ENCODE measurements at places on chromosomes 12 and 14.
A peak's percentile ranks its signal among the peaks of the same experiment; 100 is the strongest.

DNA sequence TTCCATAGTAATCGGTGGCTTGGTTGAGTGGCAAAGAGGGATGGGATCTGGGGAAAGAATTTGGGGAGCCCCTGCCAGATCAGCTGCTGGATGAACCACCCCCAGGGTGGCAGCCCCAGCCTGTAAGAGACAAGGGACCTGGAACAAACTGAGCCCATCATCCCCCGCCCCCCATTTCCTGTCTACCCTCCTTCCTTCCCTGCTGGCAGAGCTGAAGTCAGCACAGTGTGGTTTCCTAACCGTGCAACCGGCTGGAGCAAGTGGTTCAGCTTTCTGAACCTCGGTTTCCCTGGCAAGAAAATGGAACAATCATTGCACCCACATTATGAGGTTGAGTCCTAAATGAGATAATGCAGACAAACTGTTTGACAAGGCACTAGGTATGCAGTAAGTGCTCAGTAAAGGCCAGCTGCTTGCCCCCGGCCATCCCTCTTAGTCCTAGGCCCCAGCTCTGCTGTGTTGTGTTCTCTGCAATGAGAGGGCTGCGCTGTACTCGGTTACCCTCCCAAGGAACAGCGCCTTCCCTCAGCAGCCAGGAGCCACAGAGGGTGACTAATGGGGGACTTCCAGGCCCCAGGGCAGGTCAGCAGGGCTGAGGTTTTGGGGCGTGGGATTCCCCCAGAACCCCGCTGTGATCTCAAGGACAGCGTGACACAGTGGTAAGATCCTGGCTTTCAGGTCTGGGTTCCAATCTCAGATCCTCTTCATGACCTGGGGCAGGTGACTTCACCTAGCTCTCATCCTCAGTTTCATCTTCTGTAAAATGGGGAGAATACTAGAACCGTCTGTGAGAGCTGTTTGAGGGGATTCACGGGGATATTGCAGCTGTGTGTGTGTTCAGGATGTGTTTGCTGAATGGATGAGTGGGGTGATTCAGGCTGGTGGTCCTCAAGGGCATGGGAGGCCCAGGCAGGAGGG lies 16.5 kb downstream of the SELPLG start:
- peak; percentile 74 for DNase-seq

- no peak for DNase-seq
Observed at GRCh38 chr12:79527473-79527872, 163.3 kb downstream of the PAWR start.

GRCh38 chr14:94026889-94027469 lies 839 bp downstream of the OTUB2 start:
- no peak for DNase-seq

GRCh38 chr14:95667249-95667693 lies 19.0 kb upstream of the TCL1B start:
- no peak for DNase-seq

DNA sequence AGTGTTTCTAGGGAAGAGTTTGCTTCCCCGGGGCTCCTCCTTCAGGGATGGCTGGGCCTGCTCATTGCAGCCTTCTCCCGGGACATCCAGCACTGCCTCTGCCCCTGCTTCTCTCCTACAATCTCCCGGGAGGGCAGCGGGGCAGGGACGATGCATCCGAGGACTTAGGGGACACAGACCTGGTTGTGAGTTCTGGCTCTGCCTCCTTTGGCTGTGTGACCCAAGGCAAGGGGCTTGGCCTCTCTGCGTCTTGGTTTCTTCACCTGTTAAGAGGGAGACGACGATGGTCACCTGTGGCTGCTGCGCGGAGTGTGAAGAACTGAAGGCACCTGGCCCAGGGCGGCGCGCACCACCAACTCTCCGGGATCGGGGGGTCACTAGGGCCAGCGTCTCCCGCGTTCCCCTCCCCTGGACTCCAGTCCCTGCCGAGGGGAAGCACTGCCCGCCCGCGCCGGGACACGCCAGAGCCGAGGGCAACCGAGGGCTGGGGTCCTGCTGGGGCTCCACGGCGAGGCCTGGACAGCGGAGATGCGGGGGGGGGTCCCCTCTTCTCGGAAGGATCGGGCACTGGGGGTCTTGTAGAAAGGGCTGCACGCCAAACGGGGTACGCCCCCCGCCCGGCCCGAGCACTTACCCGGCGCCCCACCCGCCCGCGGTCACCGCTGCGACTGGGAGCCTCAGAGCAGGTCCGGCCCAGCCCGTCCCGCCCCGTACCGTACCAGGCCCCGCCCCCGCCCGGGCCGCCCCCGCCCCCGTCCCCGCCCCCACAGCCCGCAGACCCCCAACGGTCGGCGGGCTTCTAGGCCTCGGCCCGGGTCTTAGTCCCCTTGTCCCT lies at the start of gene HVCN1:
TSS of gene HVCN1 (minus strand) at position 670 of the 835 bp plus-strand sequence. CDS start 5,870 bp downstream, outside the sequence.
- no peak for DNase-seq
